ENCODE measurements at places on chromosomes 6 and 20.

GRCh38 chr6:38113825-38114576, 294.5 kb downstream of the ZFAND3 start:
- no peak for DNase-seq

- no peak for DNase-seq
These were observed 479.1 kb upstream of the GJE1 start for GRCh38 chr6:141653590-141653989.

GRCh38 chr6:75624988-75625387, 23.3 kb downstream of the SENP6 start:
- no peak for DNase-seq

DNA sequence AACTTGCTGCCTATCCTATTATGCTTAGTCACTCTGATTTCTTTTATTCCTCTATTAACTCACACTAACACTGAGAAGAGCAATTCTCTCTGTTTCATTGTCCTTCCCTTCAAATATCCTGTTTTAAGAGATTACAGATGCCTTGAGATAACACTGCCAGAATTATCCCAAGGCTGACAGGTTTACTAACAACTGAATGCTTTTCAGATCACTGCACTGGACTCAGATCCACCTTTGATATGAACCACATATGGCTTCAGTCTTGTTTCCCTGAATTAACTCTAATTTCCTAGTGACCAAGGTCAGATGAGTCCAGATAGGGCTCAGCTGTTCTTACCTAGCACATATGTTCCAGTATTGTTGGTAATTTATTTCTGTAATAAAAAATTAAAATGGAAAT, 633.1 kb downstream of the GRIK2 start:
- no peak for DNase-seq

DNA sequence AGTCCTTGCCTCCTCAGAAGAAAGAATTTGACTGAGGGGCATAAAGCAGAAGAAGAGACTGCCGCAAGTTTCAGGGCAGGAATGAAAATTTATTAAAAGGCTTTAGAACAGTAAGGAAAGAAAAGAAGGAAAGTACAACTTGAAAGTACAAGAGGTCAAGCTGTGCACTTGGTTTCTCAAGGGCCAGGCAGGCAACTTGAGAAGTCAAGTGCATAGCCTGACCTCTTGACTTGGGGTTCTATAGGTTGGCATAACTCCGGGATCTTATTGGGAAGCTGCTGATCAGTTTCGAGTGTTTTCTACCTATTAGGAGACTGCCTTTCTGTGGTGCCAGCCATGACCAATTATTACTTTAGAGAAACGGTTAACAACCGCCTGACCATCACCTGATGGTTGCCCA, 237.0 kb upstream of the RGS17 start:
- no peak for DNase-seq

DNA sequence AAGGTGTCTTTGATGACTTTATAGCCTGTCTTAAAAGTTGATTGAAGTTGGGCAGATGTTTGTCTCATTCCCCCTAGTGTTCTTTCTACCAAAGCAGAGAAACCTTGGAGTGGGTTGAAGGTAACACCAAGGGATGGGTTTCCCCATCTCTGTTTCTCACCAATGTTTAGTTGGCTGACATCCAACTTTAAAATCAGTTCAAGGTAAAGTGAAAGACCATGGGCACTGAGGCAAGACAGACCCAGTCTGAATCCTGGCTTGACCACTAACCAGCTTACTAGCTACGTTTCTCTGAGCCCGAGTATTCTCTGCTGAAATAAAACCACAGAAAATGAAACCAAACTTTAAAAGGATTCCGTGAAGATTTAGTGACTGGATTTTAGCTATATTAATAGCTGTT, 258.9 kb downstream of the KIF16B start:
- no peak for DNase-seq

GRCh38 chr6:156598855-156599180, 178.4 kb upstream of the ARID1B start:
- no peak for DNase-seq

DNA sequence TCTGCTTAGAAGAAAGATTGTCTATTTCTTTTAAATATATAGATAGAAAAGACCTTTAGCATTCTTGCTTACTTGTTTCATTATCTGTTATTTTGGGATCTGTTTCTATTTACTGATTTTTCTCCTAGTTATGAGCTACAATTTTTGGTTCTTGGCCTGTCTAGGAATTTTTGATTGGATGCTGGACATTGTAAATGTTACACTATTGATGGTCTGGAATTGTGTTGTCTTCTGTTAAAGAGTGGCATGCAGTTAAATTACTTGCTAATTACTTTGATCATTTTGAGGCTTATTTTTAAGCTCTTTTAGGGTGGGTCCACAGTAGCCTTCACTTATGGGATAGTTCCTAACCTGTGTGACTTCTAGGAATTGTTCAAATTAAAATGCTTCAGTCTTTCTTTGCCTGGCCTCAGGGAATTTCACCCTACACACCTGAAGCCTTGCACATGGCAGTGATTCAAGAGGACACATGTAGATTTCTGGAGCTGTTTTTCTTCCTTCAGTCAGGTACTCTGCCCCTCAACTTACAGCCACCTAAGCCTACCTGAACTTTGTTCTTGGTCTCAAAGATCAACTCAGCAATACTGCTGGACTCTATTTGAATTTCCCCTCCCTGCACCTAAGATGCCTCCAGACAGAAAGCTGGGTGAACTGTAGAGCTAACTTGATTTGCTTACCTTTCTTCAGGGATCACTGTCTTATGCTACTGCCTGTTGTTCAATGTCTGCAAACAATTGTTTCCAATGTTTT, 66.2 kb upstream of the NNAT start:
- no peak for DNase-seq
